ENCODE measurements at places on chromosomes 2 and 18. TPM values are rescaled to one million over a fixed set of nuclear protein-coding genes. Genes with fewer than 3 reads are reported as not detected.
A peak's percentile ranks its signal among the peaks of the same experiment; 100 is the strongest.

Gene IL18RAP
- total RNA-seq: 8.8 TPM

Gene AKAIN1
- total RNA-seq: not detected

DNA sequence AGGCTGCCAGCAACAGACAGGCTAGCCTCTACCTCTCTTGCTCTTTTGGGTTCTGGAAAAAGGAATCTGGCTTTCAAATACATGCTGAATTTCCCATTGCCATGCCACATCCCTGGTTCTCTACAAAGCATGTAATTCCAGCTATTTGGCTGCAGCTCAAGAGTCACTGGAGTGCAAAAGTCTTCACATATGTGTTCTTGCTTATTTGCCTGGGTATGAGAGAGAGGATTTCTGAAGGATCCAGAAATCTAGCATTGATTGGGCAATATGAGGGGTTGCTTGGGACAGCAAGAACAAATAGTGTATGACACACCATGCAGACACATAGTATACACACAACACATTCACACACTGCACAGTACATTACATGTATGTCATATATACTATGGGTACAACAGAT, 30.7 kb upstream of the LGALSL start:
- H3K4me3 ChIP-seq: no peak overlapping the region
- peaks cover 2% of the 10 kb centered on the region for H3K4me1 ChIP-seq
- H3K27ac ChIP-seq: no peak overlapping the region
- H3K27me3 ChIP-seq: peaks cover 4% of the 10 kb centered on the region
- no peak for DNase-seq
- H3K36me3 ChIP-seq: no peaks in the 10 kb centered on the region

Gene RETREG2
- 78.4 TPM for total RNA-seq

Gene CCDC121
- 1.3 TPM for total RNA-seq

- no peak for DNase-seq
- peak overlapping the region; percentile 97 for H3K27ac ChIP-seq
- peak overlapping the region; percentile 84 for H3K4me3 ChIP-seq
- H3K36me3 ChIP-seq: peaks cover 6% of the 10 kb centered on the region
- H3K27me3 ChIP-seq: no peaks in the 10 kb centered on the region
Measured at GRCh38 chr2:197210430-197210829, 100.2 kb downstream of the ANKRD44 start.

Gene OTX1
- not detected for total RNA-seq

DNA sequence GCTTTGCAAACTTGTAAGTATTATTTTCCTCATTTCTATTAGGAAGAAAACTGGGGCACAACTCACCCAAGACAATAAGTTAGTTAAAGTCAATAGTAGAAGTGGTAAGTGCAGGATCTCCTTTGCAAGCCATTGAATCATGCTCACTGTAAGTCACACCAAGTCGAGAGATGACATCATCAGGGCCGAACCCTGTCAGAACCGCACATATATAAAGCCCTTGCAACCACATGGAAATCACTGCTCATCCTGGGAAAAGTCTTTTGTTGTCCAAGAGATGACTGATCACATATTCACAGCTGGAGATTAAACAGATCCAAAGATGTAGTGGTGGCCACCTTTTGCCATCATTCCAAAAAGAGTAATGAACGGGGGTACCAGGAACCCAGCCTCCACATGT, 484.8 kb upstream of the ID2 start:
- no peak overlapping the region for H3K27ac ChIP-seq
- peaks cover 2% of the 10 kb centered on the region for H3K4me1 ChIP-seq
- DNase-seq: no peak
- peaks cover 3% of the 10 kb centered on the region for H3K36me3 ChIP-seq
- H3K27me3 ChIP-seq: no peaks in the 10 kb centered on the region

Gene LGALSL
- 31.0 TPM for total RNA-seq

Gene WDFY1
- total RNA-seq: 36.9 TPM
